ENCODE measurements at places on chromosomes 3 and 15. TPM values are rescaled to one million over a fixed set of nuclear protein-coding genes. Genes with fewer than 3 reads are reported as not detected.

Gene ABI3BP
- 64.8 TPM for total RNA-seq

Gene PGBD4
- total RNA-seq: 1.7 TPM

Gene GREM1
- 46.1 TPM for total RNA-seq

Gene COL6A5
- total RNA-seq: not detected

Gene CLDN16
- not detected for total RNA-seq

Gene PLCL2
- 4.1 TPM for total RNA-seq

Gene ARNT2
- total RNA-seq: 14.6 TPM

Gene ATG3
- 55.8 TPM for total RNA-seq

GRCh38 chr3:141610939-141611338 is 124.1 kb downstream of the RASA2 start:
- H3K4me1 ChIP-seq: no peaks in the 10 kb centered on the region
- no peak overlapping the region for H3K27ac ChIP-seq
- DNase-seq: no peak
- peaks cover 57% of the 10 kb centered on the region for H3K36me3 ChIP-seq

- peaks cover 27% of the 10 kb centered on the region for H3K4me1 ChIP-seq
- no peaks in the 10 kb centered on the region for H3K27me3 ChIP-seq
- DNase-seq: no peak
- H3K4me3 ChIP-seq: peak overlapping the region; percentile 63
- H3K27ac ChIP-seq: peak overlapping the region; percentile 97
Observed at GRCh38 chr3:4866866-4867265, 112.4 kb upstream of the BHLHE40 start.

- H3K36me3 ChIP-seq: no peaks in the 10 kb centered on the region
- H3K4me1 ChIP-seq: no peaks in the 10 kb centered on the region
- no peaks in the 10 kb centered on the region for H3K27me3 ChIP-seq
- H3K4me3 ChIP-seq: no peak overlapping the region
- no peak for DNase-seq
- no peak overlapping the region for H3K27ac ChIP-seq
Observed at GRCh38 chr3:50466177-50466576, 37.3 kb downstream of the CACNA2D2 start.

DNA sequence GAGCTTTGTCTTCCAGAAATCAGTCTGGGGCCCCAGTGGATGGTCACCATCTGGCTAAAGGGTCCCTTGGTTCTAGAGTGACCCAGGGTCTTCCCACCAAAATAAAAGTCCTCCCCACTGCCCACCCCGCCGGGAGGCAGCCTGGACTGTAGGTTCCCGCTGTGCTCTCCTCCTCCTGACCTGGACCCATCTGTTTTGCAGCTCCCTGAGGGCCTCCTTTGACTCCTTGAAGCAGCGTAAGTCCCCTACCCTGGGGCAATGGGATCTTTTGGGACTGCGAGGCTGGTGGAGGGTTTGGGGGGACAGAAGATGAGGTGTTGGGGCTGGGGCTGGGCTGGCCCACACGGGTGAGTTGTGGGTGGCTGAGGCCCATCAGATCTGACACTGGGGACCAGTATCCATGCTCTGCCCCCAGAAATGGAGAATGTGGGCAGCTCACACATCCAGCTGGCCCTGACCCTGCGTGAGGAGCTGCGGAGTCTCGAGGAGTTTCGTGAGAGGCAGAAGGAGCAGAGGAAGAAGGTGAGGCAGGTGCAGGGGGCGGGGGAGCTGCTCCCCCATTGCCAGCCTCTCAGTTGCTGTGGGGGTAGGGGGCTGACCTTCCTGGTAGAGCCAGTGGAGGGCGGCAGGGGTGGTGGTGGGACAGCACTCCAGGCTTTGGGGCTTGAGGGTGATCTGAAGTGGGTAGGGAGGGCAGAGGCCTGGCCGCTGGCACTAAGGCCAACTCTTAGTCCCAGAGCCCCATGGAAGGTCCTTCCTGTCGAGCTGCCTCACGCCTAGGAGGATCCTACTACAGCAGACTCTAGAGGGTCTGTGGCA is 30.4 kb downstream of the PSTPIP1 start:
- peaks cover 15% of the 10 kb centered on the region for H3K4me1 ChIP-seq
- H3K36me3 ChIP-seq: no peaks in the 10 kb centered on the region
- no peak overlapping the region for H3K27ac ChIP-seq

DNA sequence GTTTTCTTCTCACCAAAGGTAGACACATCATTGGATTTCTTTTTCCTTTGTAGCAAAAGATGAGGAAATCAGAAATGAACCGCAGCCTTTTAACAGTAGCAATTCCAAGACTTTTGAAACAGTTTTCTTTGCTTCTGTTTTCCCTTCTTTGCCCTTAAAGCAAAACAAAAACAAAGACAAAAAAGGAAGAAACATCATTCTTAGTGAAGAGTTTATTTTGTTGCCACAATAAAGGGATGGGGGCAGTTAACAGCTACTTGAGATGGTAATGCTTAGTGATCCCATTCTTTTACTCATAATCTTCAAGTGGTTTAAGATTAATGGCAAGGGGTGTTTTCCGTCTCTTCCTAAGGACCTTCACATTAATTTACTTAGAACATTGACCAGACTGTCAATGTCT is 218.8 kb downstream of the MEIS2 start:
- H3K27ac ChIP-seq: no peak overlapping the region
- H3K27me3 ChIP-seq: peaks cover 10% of the 10 kb centered on the region
- peaks cover 30% of the 10 kb centered on the region for H3K4me1 ChIP-seq
- no peak overlapping the region for H3K4me3 ChIP-seq
- DNase-seq: no peak

GRCh38 chr15:101852356-101852755 is 40.4 kb downstream of the OR4F15 start:
- no peak overlapping the region for H3K4me3 ChIP-seq
- no peaks in the 10 kb centered on the region for H3K4me1 ChIP-seq
- DNase-seq: no peak
- H3K27me3 ChIP-seq: no peaks in the 10 kb centered on the region
- H3K36me3 ChIP-seq: no peaks in the 10 kb centered on the region
- no peak overlapping the region for H3K27ac ChIP-seq

DNA sequence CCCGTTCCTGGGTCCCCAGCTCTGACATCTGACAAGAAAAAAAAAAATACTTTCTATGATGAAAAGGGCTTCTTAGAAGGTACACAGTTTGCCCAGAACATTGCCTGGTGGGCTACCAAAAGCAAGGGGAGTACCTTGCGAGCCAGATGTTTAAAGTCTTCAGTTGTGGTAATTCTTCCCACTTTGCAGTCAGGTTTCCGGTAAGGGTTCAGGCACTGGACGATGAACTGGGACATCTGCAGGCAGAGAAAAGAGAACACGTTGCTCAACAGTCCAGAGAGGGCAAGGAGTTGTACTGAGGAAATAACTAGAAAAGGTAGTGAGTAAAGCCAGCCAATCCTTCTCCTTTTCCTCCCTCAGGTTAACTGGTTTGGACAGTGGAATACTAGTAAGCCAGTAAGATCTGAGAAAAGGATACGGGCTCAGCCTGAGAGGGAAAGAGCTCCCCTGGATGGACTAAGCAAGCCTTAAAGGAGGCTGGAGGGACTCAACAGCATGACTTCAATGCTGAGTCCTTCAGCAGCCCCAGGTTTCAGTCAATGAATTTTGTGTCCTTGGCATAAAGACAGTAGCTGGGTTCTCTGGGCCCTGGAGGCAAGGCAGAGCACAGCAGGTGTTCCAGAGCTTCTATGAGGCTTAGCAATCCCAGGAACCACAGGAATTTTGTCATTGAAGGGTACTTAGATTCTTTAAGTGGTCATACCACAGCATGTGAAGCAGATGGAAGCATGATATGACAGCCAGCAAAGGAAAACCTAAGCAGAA is 38.2 kb downstream of the NBEAL2 start:
- no peak overlapping the region for H3K27ac ChIP-seq
- H3K36me3 ChIP-seq: peaks cover 33% of the 10 kb centered on the region
- peaks cover 11% of the 10 kb centered on the region for H3K4me1 ChIP-seq
- no peaks in the 10 kb centered on the region for H3K27me3 ChIP-seq
- H3K4me3 ChIP-seq: no peak overlapping the region

- no peaks in the 10 kb centered on the region for H3K4me1 ChIP-seq
- H3K4me3 ChIP-seq: no peak overlapping the region
- DNase-seq: no peak
- H3K27me3 ChIP-seq: no peaks in the 10 kb centered on the region
- no peak overlapping the region for H3K27ac ChIP-seq
- peaks cover 44% of the 10 kb centered on the region for H3K36me3 ChIP-seq
Observed at GRCh38 chr3:155760653-155761052, 15.8 kb upstream of the PLCH1 start.

DNA sequence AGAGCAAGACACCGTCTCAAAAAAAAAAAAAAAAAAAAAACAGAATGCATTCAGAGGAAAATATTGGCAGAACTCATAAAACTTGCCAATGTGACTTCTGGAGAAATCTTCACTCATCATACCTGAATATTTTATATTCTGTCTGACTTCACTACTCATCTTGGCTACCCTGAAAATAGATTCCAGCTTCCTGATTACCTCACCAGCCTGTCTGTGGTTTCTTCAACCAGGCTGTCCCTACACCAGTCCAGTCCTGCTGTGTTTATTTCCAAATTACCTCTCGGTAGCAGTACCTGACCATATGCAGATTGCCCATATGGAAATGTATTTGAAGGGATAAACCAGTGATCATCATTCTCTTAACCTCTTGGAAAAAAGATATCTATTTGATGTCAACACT is 9.3 kb upstream of the P3H2 start:
- no peak for DNase-seq

- no peaks in the 10 kb centered on the region for H3K27me3 ChIP-seq
- no peaks in the 10 kb centered on the region for H3K4me1 ChIP-seq
- H3K36me3 ChIP-seq: no peaks in the 10 kb centered on the region
- H3K27ac ChIP-seq: no peak overlapping the region
- H3K4me3 ChIP-seq: no peak overlapping the region
Observed at GRCh38 chr15:93185796-93186195, 96.8 kb upstream of the RGMA start.

- peak; percentile 42 for DNase-seq
- H3K36me3 ChIP-seq: peaks cover 3% of the 10 kb centered on the region
- peaks cover 8% of the 10 kb centered on the region for H3K27me3 ChIP-seq
- no peaks in the 10 kb centered on the region for H3K4me1 ChIP-seq
- H3K4me3 ChIP-seq: no peak overlapping the region
Observed at GRCh38 chr3:185693985-185694653, 108.0 kb downstream of the SENP2 start.
